EH (cell line): ENCODE measurements at places on chromosomes 16 and 17.

DNA sequence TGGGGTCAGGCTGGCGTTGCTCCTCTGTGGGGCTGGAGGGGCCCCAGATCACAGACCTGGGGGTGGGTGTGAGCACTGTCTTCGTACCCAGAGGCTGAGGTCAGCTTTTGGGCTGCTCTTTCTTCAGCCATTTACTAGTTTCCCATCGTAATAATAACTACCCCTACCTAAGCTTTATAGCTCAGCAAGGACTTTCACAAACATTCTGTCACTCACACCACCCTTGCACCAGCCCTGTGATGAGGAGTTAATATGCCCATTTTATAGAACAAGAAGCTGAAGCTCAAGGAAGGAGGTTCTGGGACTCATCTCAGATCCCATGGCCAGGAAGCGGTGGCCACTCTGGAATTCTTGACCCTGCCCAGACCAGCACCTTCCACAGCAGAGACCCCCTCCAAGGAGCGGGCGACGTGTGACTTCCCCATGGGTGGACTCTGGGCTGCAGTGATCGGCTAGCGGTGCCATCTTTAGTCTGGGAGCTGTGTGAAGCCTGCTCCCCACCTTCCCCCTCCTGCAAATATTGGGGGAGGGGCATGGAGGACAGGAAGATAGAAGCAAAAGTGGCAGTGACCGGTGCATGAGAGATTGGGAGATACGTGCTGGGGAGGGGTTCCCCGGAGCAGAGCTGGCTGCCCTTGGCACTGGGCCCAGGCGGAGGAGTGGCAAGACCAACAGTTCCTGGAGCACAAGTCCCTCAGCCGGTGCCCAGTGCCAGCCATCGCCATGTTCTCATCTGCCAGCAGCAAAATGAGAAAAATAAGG, 81.8 kb upstream of the TOB1 start:
- no peak for DNase-seq

GRCh38 chr17:43755389-43755875, 3.2 kb downstream of the SOST start:
- peak; percentile 35 for DNase-seq

- peak; percentile 16 for DNase-seq
Measured at GRCh38 chr16:75053791-75054555, 55.1 kb downstream of the ZNRF1 start.

DNA sequence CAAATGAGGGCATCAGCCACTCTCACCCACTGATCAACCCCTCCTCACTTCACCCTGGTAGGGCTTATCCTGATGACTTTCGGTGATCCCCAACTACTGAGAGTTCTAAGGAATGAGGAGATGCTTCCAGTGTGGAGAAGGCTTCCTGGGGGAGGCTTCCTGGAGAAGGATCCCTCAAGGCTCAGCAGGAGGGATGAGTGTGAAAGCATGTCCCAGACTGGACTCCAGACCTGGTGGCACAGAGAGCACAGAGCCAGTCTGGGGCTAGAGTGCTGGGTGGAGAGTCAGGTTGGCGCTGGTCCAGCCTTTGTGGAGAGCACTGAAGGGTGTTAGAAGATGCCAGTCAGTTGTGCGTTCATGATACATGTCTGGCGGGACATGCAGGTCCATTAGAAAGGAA, 53.7 kb downstream of the PLD6 start:
- peak; percentile 67 for DNase-seq

DNA sequence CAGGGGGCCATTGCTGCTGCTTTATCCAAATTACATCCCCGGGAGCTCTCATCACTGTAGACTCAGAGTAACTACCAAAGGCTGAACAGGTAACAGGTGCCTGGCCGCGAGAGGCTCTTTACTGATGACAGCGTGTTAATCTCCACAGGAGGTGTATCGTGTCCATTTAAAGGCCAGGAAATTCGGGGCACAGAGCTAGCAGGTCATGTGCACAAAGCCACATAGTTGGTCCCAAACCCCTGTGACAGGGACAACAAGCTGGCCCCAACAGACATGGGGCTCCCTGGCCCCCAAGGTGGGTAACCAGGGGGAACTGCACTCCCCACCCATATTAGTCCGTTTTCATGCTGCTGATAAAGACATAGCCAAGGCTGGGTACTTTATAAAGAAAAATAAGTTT, 55.3 kb upstream of the RBFOX3 start:
- no peak for DNase-seq
